ENCODE measurements at places on chromosomes 2 and 18. TPM values are rescaled to one million over a fixed set of nuclear protein-coding genes. Genes with fewer than 3 reads are reported as not detected.

FHOD3 gene
- total RNA-seq: 1.1 TPM

OR6B2 gene
- total RNA-seq: not detected

PCGF1 gene
- 16.2 TPM for total RNA-seq

MTHFD2 gene
- 86.0 TPM for total RNA-seq

MSH2 gene
- total RNA-seq: 16.2 TPM

GRB14 gene
- 0.37 TPM for total RNA-seq

DCDC2C gene
- total RNA-seq: not detected

FSHR gene
- not detected for total RNA-seq

DPP10 gene
- total RNA-seq: not detected

ITGA6 gene
- total RNA-seq: 2.5 TPM

MGAT5 gene
- total RNA-seq: 18.0 TPM

TGFA gene
- total RNA-seq: not detected

SLC5A7 gene
- total RNA-seq: not detected

Data from subcutaneous preadipocyte (primary cell).